ENCODE measurements at places on chromosomes 1 and 21.

GRCh38 chr21:30216041-30216723, at the start of gene CLDN8:
Gene CLDN8, minus strand, starts transcription at chr21:30216097. Its CDS starts 172 bp downstream, at chr21:30215925.
- DNase-seq = no peak

DNA sequence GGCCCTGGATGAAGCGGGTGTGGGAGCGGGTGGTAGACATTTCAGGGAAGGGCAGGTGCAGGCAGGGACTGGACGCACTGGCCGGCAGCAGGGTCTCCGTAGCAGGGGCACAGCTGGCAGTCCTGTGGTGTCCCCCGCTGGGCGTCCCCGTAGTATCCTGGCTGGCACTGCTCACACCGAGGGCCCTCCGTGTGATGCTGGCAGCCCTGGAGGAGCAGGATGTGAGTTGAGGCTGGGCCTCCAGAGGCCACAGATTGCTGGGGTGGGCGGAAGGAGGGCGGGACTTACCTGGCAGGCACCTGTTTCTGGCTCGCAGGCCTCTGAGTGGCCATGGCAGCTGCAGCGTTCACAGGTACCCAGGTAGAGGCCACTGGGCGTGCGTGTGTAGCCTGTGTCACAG, 62.3 kb downstream of the LDLRAD2 start:
- no peak for DNase-seq

DNA sequence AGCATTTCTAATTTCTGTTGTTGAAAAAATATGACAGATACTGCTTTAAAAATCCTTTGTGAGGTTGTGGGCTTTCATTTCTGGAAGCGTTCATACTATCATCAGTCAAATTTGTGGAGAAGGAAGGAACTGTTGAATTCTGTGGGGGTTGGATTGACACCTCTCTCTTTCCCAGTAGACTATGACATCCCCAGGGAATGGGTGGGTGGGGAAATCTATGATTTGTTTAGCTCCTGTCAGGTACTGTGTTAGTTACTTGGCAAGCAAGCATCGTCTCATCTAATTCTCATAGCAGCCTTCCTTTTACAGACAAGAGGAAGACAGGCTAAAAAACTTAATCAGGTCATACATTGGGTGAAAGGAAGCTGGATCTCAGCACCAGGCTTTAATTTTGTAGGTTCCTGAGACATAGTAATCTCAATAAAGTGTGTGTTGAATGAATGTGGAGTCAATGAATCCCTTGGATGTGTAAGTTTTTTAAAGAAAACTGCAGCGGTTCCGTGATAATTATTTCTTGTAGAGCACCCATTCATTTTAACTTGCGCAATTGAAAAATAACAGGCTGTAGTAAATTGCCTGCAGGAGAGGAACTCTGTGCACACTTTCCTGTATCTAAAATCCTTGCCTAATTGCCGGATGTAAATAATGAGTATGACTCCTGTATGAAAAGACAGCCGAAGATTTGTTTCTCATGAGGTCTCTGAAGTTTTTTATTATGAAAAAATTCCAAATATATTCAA, 60.6 kb downstream of the MYOM3 start:
- DNase-seq = no peak

DNA sequence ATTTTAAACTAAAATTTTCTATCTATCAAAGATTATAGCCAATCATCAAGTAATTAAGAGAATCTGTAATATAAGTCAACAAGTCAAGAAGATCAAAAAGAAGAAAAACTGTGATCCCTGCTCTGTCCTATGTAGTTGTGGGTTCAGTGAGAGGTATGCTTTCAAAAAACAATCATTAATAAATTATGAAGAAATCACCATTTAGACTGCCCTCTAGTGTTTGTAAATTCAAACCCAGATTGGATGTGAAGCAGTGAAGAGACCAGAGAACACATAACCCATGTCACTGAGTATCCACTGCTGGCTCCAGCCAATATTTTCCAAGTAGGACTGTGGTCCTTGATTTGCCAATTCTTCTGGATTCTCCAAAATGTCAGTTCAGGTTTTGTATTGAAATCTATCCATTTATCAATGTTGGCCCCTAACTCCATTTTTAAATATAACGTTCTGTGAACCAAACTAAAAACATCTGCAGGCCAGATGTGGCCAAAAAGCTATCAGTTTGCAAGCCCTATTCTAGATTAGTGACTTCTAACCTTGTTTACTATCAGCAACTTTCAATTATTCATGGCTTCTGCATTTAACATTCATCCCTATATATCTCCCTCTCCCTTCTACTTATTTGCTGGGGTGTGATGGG, 467.5 kb upstream of the CXADR start:
- no peak for DNase-seq

DNA sequence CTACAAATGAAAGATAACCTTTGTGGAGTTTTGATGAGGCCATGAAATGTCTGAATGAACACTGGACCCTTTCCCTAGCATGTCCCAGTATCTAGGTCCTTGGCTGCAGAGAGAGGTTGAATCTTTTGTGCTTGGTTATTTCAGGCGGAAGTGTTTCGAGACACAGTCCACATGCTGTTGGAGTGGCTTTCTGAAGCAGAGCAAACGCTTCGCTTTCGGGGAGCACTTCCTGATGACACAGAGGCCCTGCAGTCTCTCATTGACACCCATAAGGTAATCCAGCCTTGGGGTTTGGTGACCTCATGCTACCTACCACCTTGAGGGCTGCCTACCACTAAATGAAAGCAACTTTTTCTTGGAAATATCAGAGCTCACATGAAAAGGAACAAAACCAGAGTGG, 38.9 kb upstream of the BMP8A start:
- DNase-seq = no peak

GRCh38 chr1:162020150-162020549, 3.5 kb downstream of the OLFML2B start:
- DNase-seq = no peak

GRCh38 chr1:198399452-198399851, 141.0 kb downstream of the ATP6V1G3 start:
- no peak for DNase-seq

DNA sequence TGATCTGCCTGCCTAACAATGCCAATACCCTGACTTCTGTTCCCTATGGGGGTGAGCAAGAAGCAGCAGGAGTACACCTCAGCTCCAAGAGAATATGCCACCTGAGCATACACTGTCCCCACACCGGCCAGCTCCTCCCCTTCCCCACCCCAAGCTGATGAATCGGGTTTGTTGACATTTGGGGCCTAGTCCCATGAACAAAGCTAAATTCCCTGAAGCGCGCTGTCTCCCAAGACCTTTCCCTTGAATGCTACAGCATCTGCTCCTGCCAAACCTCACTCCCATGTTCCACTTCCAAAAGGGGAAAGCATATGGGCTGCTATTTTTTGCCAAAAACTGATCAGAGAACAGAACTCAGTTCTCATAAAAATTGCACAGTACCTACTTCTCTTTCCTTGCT, 220.4 kb upstream of the CAMK1G start:
- DNase-seq = no peak

DNA sequence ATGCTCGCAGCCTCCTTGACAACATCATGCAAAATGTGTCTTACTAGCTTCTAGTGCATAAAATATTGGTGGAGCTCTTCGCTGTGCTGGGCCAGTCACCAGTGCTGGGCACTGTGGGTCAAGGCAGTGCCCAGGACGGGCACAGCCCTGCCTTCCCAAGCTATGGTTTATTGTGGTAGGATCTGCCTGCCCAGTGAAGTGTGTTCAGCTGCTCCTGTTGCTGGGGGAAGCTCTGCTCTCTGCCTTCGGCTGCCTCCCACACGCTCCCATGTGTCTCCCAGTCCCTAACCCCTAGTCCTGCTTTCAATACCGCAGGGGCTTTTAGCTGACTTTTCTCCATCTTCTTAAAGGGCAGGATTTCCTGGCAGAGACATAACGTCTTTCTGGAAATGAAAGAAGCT, 15.7 kb downstream of the EPHX1 start:
- DNase-seq = no peak

DNA sequence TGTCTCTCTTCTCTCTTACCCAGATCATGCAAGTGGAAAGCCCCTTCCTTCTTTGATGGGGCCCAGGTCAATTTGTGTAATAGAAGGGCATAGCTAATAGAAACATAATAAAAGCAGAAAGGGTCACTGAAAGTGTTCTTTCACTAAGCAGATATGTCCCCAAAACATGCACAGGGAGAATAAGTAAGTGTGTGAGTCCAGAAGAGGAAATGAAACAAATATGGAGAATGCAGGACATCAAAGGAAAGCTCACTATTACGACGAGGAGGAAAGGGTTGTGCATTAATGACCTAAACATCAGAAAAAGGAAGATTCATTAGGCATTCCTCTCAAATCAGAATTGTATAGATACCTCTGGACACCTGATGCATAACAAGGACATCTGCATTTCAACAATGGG, 81.4 kb upstream of the SMYD2 start:
- DNase-seq = no peak

- no peak for DNase-seq
Measured at GRCh38 chr1:180080439-180080838, 74.2 kb upstream of the QSOX1 start.

- DNase-seq = peak; percentile 71
Measured at GRCh38 chr1:24199291-24199900, 12.3 kb upstream of the IFNLR1 start.

DNA sequence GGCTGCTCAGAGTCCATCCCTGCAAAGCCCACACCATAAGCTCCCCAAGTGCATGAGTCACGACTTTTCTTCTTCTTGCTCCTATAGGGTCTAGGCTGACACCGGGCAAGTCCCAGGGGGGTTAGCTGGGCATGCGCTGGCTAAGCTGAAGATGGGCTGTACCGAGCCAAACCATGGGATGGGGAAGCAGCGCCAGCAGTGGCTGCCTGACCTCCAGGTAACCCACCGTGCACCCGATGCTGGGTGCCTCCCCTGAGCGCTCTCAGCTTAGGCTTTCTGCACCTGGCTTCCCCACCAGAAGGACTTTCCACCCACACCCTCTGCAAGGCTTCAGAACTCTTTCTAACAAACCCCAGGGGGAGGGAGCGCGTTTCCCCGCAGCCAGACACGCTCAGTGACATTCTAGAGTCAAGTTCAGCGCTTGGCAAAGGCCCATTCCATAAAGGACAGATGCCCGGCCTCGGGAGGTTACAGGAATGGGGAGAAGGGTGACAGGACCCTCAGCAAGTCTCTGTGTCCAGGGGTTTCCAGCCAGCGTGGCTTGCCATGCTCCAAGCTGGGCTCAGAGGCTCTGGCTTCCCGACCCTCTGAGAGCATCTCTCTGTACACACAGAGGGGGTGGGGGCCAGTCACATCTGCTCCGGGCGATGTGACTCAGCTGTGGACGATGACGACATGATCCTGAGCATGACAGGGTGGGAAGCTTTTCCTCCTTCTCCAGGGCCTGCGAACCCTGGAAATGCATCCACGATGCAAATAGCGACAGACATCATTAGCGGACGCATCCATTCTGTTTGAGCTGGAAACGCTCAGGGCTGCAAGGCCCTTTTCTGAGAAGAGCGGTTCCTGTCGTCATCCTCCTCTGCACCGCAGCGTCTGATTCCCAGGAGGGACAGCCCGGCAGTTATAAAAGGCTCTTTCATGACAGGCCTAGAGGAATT, 107.8 kb downstream of the SIK1 start:
- DNase-seq = no peak

- DNase-seq = no peak
Measured at GRCh38 chr1:50183378-50184133, 74.8 kb downstream of the ELAVL4 start.

GRCh38 chr1:39141925-39142324, 62.6 kb upstream of the MACF1 start:
- no peak for DNase-seq

- DNase-seq = no peak
Measured at GRCh38 chr1:56133522-56134472, 445.6 kb downstream of the PLPP3 start.

- no peak for DNase-seq
Measured at GRCh38 chr1:41242342-41243078, 404 bp upstream of the SCMH1 start.

GRCh38 chr21:37970548-37970947, 54.3 kb upstream of the KCNJ6 start:
- DNase-seq = no peak

DNA sequence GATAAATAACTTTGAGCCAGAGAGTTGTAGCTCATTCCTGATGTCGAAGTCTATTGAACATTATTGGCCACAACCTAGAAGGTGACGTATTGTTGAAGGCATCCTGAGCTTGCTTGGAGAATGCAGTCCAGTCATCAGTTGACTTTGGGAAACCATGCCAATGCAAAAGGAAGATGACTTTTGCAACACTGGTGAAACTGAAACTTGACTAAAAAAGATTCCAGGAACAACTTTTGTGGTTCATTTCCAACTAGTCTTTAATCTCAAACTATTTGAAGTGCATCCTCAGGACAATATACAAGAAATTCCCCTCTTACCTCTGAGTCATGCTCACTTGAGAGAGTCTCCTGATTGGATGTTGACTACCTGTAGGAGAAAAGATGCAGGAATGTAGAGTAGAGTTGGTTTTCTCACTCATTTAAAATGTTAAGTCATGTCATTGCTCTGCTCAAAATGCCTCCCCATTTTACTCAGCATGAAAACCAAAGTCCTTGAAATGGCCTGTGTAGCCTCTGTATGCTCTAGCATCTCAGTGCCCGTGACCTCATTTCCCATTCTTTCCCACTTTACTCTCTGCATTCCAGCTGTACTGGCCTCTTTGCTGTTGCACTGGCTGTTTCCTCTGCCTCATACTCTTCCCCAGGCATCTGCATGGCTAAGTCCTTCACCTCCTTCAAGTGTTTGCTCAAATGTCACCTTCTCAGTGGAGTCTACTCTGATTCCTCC, 24.4 kb upstream of the LEPR start:
- no peak for DNase-seq

GRCh38 chr1:162587347-162587746, 25.8 kb downstream of the UAP1 start:
- DNase-seq = no peak

DNA sequence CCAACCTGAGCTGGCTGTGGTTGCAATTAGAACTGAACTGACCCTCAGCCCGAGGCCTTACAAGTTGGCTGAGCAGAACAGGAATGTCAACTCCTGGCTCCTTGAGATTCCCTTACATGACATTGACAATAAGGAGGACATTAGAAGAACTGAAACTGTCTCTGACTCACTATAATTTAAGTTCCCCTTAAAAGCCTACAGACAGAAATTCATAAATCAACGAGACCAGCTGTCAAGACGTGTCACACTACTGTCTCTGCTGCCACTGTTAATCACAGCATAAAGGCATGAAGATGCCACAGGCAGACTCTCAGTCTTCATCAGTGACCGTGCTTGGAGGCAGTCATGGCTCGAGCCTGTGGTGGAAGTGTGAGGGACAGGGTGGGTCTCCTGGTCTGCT, 168.8 kb downstream of the GABPA start:
- DNase-seq = no peak

DNA sequence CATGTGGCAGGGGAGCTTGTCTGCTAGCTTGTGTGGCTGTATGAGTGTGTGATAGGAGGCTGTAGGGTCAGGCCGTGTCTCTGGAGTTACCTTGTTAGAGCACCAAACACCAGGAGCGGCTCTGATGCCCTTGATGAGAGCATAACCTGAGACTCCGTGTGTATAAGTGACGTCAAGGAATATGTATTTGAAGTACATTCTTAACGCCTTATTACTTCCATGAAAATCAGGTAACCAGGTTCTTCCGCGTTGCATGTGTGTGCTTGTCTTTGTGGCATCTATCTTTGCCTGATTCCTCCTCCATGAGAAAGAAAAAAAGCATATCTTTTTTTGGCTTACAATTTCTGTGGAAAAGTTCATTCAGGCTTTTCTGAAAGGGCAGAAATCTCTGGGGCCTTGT, 4.6 kb downstream of the OLFML3 start:
- DNase-seq = no peak

GRCh38 chr1:92411511-92411910, 75.2 kb downstream of the GFI1 start:
- DNase-seq = peak; percentile 4

GRCh38 chr1:182350839-182351238, 40.8 kb downstream of the GLUL start:
- no peak for DNase-seq

GRCh38 chr1:233367057-233367803, 39.7 kb downstream of the MAP3K21 start:
- no peak for DNase-seq

All from CD4-positive, alpha-beta T cell treated with Interleukin-6 at 100 ng/mL for 8 hours (primary cell).